ENCODE measurements at places on chromosomes 12 and 14. TPM values are rescaled to one million over a fixed set of nuclear protein-coding genes. Genes with fewer than 3 reads are reported as not detected.
A peak's percentile ranks its signal among the peaks of the same experiment; 100 is the strongest.

- H3K4me1 ChIP-seq, result no peaks in the 10 kb centered on the region
These were observed 125.4 kb downstream of the TMX1 start for GRCh38 chr14:51365241-51365965.

Gene KLHL28
- 13.7 TPM for total RNA-seq

- no peak overlapping the region for H3K27ac ChIP-seq
- no peaks in the 10 kb centered on the region for H3K36me3 ChIP-seq
- DNase-seq, result no peak
- no peaks in the 10 kb centered on the region for H3K27me3 ChIP-seq
These were observed 46.4 kb downstream of the KRT80 start for GRCh38 chr12:52145228-52146088.

GRCh38 chr14:89667983-89668382 is 250.9 kb upstream of the FOXN3 start:
- H3K27ac ChIP-seq, result no peak overlapping the region
- H3K27me3 ChIP-seq, result no peaks in the 10 kb centered on the region
- H3K4me3 ChIP-seq, result no peak overlapping the region
- H3K4me1 ChIP-seq, result peaks cover 17% of the 10 kb centered on the region
- H3K36me3 ChIP-seq, result no peaks in the 10 kb centered on the region

Gene KIF5A
- total RNA-seq, result 0.05 TPM

Gene RILPL1
- total RNA-seq, result 3.4 TPM

Gene KRT8
- total RNA-seq, result 100 TPM

DNA sequence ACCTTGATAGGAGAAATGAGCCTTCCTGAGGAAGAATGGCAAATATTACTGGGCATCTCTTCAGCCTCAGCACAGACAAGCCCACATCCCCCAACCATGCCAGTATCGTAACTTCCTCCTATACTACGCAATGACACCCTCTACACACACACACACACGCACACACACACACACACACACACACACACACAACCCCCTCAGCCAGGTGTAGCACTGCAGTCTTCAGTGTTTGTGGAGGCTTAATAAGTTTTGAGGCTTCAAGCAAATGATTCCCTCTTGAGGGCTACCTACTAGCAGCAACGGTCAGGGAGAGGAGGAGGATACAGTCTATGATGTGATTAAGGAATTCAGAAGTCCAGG is 1.6 kb downstream of the DGKA start:
- peaks cover 71% of the 10 kb centered on the region for H3K4me1 ChIP-seq
- no peaks in the 10 kb centered on the region for H3K27me3 ChIP-seq
- peak; percentile 48 for DNase-seq
- peak overlapping the region; percentile 70 for H3K4me3 ChIP-seq
- H3K36me3 ChIP-seq, result peaks cover 54% of the 10 kb centered on the region
- H3K27ac ChIP-seq, result peak overlapping the region; percentile 85

- H3K36me3 ChIP-seq, result no peaks in the 10 kb centered on the region
- H3K4me1 ChIP-seq, result peaks cover 27% of the 10 kb centered on the region
- peak; percentile 37 for DNase-seq
- H3K27me3 ChIP-seq, result no peaks in the 10 kb centered on the region
These were observed 2.0 kb downstream of the ITPR2 start for GRCh38 chr12:26830783-26831551.

GRCh38 chr12:32698285-32698684 is 19.2 kb downstream of the DNM1L start:
- H3K36me3 ChIP-seq, result no peaks in the 10 kb centered on the region
- no peak for DNase-seq
- H3K27ac ChIP-seq, result no peak overlapping the region
- H3K4me1 ChIP-seq, result no peaks in the 10 kb centered on the region

DNA sequence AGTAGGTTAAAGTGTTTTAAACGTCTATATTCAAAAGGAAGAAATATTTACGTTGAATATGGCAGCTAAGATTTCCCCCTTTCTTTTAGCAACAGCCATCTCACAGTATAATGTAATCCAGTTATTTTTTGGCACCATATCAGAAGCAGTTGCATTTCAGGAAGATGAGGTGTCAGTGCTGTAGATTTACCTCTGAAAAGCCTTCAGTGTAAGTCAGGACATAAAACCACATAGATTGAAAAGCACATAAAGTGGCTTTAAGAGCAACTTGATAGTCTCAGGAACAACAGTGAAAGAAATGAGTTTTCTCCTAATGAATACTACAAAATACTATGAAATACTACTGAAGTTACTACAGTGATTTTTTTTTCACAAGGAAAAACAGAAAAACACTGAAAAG is 6.9 kb downstream of the MLH3 start:
- H3K4me3 ChIP-seq, result no peak overlapping the region
- H3K36me3 ChIP-seq, result peaks cover 4% of the 10 kb centered on the region
- no peak for DNase-seq
- no peak overlapping the region for H3K27ac ChIP-seq
- no peaks in the 10 kb centered on the region for H3K4me1 ChIP-seq

Gene DEGS2
- total RNA-seq, result 0.38 TPM

All from thymus (tissue), 14 donors.